ENCODE measurements at places on chromosomes 16 and 17.

DNA sequence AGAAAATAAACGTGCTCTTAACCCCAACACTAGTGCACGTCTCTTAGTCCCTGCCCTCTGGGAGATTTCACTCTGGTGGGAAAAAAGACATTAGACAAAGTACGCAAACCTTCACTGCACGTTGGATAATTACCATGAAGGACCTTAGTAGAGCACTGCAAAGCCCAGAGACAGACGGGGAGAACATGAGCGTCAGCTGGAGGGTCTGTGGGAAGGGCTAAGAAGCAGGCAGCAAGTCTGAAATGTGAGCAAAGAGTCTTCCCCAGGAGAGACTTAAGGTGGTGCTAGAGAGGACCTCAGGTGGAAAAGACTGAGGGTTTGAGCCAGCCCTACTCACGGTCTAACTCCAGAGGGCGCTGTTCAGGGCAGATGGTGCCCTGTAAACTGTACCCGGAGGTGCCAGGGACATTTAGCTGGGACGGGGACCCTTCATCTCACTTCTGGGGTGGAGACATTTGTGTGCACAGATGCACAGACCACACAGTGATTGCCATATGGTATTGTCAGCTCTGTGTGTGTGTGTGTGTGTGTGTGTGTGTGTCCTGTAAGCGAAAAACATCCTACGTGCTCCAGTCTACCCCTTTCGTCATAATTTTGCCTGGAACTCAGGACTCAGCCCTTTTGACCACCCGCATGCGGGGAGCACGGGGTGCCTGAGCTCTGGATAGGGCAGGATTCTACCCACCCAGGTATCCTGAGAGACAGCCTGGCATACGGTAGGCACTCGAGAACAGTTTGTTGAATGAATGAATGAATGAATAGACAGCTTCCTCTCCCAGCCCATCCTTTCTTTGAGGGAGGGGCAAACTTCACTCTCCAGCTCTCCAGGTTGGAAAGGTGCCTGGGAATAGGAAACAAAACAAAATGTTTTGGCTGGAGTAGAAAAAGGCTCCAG, 10.1 kb upstream of the STAC2 start:
- no peak for DNase-seq

DNA sequence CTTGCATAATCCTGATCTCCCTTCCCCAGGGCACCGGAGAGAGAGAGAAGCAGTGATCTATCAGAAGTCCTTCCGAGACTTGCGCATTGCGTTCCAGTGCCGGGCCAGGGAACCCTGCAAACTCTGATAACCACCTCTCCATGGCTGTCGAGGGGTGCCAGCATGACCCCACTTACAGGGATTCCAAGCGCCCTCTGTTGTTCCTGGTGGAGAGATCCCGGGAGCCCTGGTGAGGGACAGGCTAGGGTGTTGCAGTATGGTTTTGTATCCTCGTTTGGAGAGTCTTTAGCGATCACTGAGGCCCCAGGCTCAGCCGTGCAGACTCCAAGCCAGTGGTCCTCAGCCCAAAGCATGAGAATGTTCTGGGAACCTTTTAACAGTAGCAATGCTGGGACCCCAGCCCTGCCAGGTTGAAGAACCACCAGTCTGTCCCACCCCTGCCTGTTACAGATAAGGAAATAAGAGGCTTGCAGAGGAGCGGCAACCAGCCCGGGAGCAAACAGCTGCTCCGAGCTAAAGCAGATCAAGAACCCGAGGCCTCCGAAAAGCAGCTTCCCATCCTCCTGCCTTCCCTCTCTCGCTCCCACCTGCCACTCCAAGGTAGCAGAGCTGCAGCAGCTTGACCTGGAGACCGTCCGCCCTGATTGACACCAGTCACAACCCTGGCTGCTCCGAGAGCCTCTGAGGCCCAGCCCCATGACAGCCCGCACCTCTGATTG, 150.3 kb upstream of the RPL38 start:
- no peak for DNase-seq

- DNase-seq, result no peak
These were observed 44.1 kb upstream of the CA10 start for GRCh38 chr17:52202520-52203080.

- no peak for DNase-seq
These were observed 10.1 kb downstream of the GAST start for GRCh38 chr17:41722231-41722630.

Data from stimulated activated CD8-positive, alpha-beta memory T cell treated with anti-CD3 and anti-CD28 coated beads, Interleukin-15, amount 100 ng/mL, for 4 hours (primary cell).